ENCODE measurements at places on chromosomes 5 and 9. TPM values are rescaled to one million over a fixed set of nuclear protein-coding genes. Genes with fewer than 3 reads are reported as not detected.

C5 gene
- 0.79 TPM for polyA plus RNA-seq

CTXN3 gene
- not detected for polyA plus RNA-seq

PTGER4 gene
- polyA plus RNA-seq = 35.9 TPM

CD72 gene
- not detected for polyA plus RNA-seq

RASGRF2 gene
- polyA plus RNA-seq = 0.41 TPM

- DNase-seq = no peak
Observed at GRCh38 chr9:16363916-16364315, 506.6 kb downstream of the BNC2 start.

DNA sequence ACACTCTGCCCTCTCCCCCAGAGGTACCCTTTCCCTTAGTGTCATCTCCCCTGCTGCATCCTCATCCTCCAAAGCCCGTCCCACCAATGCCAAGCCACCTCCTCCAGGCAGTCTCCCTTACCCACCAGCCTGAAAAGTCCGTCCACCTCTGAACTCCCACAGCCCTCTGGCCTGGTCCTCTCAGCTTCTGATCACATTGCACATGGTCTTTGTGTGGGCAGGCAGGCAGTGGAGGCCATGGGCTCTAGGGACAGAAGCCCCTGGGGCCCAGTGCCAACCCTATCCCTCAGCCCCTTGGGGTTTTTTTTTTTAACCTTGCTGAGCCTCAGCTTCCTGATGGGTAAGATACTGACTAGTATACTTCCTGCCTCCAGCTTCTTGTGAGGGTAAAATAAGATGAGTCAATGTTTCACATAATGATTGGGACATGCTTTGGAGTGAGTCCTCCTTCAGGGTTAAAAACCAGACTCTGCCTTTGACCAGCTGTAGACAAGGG lies 19.4 kb downstream of the CSF1R start:
- DNase-seq = no peak

- peak; percentile 67 for DNase-seq
Observed at GRCh38 chr5:137442660-137443059, 56.5 kb downstream of the SPOCK1 start.

- DNase-seq = no peak
Observed at GRCh38 chr9:125258160-125258785, 3.4 kb upstream of the GAPVD1 start.

GRCh38 chr9:75053869-75054268 lies 25.8 kb upstream of the CARNMT1 start:
- DNase-seq = no peak

DNA sequence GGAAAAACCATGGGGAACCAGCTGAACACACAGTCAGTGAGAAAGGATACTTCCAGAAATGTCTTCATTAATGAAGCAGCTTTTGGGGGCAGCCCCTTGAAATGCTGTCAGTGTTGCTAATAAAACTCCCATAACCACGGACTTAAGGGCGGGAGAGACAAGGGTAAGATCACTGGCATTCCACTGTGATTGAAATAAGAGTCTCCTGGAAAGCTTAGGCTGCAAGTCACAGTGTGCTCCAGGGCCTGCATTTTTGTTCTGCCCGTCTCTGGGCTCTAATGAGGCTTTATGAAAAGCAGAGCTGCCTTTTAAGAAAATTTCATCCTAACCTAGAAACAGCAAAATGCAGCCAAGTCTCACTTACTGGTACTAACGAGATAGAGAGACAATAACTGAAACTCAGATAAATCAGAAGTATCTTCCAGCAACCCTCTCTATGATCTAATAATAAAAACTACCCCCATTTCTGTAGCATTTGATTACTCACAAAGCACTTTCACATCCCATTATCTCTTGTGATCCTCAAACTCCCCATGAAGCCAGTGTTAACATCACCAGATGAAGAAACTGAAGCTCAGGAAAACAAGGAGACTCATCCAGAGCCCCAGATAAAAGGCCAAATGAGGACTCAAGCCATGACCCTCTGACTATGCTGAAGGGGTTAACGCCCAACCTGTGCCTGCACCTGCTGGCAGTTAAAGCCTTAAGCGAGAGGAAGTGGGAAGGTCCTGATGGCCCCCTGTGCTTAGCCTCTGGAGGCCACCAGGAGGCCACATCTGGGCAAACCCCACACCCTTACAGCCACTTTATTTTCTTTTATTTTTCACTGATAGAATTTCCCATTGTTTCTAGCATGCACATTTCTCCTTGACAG lies 37.5 kb downstream of the SPOCK1 start:
- DNase-seq = no peak

- DNase-seq = no peak
Observed at GRCh38 chr5:17803971-17804370, 169.7 kb downstream of the TAF11L14 start.

- no peak for DNase-seq
Observed at GRCh38 chr5:103424026-103424425, 138.6 kb downstream of the NUDT12 start.

- DNase-seq = no peak
Observed at GRCh38 chr5:76617675-76618074, 5.5 kb downstream of the F2RL2 start.

DNA sequence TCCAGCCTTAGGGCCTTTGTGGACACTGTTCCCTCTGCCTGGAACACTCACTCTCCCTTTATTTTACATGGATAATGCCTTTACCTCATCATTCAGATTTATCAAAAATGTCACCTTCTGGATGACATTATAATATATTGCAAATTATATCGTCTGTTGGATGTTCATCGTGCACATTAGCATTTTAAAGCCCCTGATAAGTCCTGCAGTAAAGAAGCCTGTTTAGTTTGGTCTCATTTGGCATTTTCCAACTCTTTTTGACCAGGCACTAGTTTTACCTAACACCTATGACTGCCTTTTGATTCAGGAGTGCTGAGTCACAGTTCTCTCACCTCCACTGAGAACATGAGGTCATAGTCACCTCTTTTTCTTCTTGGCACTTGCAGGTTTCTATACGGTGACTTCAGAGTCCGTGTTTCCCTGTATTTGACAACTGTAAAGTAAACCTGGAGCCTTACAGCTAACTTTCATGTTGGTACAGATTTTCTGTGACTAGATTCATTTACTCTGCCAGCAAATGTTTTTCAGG lies 57.7 kb upstream of the STC2 start:
- DNase-seq = no peak

- no peak for DNase-seq
Observed at GRCh38 chr5:61339764-61340163, 7.7 kb downstream of the ZSWIM6 start.

- no peak for DNase-seq
Observed at GRCh38 chr5:90017239-90017638, 392.3 kb downstream of the CETN3 start.

- no peak for DNase-seq
Observed at GRCh38 chr9:136373300-136374182, at the start of gene CARD9. TSS of gene CARD9 (minus strand) at chr9:136373669. CDS start at chr9:136372078, 1,591 bp downstream.

GRCh38 chr5:119597728-119598298 lies 31.5 kb upstream of the FAM170A start:
- DNase-seq = no peak

DNA sequence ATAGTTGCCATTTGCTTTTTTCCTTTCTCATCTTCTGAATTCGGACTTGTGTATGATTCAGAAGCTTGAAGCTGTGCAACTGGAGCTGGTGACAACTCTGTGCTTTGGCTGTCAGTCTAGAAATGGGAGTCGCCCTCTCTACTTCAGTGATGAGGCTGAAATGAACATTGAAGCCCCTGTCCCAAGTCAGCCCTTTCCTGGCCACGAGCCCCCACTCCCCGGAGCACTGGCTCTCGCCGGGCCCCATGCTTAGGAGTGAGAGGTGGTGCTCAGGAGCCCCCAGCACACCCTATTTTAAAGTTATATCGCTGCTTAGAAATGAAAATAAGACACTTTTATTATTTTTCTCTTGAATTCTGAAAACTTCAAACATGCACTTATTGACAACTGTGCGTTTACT lies 66.0 kb downstream of the PSMB7 start:
- no peak for DNase-seq

DNA sequence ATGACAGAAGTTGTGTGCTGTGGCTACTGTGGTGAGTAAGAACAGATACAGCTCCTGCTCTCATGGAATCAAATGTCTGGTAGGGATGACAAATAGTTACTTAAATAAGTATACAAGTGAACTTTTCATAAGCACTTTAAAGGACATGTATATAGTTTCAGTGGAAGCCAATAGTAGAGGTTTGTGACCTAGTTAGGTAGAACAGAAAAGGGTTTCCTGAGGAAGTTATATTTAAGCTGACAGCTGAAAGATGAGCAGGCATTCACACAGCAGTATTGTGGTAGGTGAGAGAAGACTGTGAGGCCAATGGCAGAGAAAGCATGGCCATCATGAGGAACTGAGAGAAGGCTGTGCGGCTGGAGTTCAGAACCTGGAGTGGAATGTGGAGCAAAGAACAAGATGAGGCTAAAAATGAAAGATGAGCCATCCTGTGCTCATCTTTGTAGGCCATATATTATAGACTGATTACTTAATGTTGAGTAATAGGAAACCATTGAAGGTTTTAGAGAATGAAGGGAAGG lies 15.4 kb downstream of the FAM174A start:
- no peak for DNase-seq

- no peak for DNase-seq
Observed at GRCh38 chr5:178507151-178507932, 82.9 kb downstream of the COL23A1 start.

- DNase-seq = no peak
Observed at GRCh38 chr9:87650611-87651295, 75.2 kb upstream of the CTSL start.

GRCh38 chr5:5141625-5142525 lies 1.7 kb downstream of the ADAMTS16 start:
- peak; percentile 45 for DNase-seq

DNA sequence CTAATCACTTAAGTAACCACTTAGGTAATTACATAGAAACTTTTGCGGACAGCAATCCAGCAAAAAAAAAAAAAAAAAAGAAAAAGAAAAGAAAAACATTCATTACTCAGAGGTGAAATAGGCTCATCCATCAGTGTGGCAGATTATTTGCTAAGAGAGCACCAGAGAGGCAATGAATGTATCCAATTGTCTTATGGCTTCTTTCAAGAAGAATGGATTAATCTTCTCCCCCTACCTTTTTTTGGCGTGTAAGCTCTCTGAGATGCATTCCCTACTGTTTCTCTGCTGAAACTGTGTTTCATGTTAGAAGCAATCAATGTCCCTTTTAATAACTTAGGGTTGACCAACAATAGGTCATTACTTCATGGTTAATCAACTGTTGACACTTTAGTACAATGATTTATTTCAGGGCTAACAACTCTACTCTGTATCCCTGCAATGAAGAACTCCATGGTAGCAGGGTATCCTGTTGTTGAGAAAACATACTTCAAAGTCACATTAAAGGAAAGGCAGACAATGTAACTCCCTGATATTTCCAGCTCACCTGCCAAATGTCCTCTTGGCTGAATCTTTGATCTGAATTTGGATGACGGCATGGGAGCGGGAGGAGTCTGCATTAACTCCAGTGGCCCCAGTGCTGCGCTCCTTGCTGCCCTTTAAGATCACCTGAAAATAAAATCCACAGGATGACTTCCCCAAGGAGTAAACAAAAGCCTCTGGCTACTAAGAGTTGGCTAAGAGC lies 57.6 kb downstream of the KIF24 start:
- no peak for DNase-seq

GRCh38 chr5:7849681-7850394 lies 1.1 kb downstream of the CFAP90 start:
- DNase-seq = no peak

DNA sequence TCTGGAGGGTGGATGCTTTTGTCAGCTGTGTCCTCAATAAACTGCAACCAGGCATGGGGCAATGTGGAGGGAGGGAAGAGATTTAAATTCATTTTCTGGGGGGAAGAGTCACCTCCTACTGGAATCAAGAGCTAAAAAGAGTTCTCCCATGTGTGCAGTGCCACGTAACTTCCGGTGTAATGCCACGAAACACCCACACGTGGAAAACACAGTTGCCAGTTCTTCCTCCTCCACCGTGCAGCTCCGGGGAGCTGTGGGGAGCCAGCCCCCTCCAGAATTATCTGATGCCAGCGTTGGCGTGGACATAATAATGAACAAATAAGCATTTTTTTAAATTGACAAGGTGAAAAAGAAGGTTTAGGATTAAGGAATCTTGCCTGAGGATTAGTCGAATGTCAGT lies 32.1 kb upstream of the MED10 start:
- DNase-seq = no peak

DNA sequence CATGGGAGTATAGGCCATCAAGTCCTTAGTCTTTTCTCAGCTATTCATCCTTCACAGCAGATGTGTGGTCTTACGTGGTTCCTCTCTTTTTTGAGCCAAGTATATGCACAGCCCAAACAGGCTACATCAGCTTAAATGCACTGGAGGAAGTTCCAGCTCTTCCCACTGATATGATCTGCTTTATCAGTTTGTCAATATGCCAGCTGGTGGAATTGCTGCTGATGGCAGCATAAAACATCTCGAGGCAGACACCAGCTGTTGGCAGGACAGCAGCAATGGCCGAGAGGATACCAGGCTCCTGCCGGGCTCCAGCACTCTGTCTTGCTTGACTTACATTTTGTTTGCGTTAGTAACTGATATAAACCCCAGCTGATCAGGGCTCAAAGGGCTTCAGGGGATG lies 143.4 kb downstream of the TENT4A start:
- DNase-seq = no peak

DNA sequence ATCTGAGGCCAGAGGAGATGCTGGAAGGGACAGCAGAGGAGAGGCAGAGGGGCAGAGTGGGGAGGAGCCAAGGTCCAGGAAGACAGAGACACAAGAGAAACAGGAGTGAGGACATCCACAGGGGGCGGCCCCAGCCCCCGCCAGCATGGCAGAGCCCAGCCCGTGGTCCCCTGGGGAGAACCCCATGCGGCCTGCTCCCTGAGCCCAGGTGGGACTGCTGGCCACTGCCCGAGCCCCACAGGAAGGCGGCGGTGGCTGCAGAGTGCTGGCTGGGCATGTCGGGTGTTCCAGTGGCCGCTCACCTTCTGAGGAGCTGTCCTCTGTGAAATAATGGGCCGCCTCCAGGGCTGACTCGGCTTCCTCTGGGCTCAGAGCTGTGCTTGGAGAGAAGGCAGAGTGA lies 8.9 kb upstream of the MRNIP start:
- DNase-seq = no peak

- DNase-seq = no peak
Observed at GRCh38 chr5:179346401-179346800, 1.1 kb upstream of the ADAMTS2 start.

DNA sequence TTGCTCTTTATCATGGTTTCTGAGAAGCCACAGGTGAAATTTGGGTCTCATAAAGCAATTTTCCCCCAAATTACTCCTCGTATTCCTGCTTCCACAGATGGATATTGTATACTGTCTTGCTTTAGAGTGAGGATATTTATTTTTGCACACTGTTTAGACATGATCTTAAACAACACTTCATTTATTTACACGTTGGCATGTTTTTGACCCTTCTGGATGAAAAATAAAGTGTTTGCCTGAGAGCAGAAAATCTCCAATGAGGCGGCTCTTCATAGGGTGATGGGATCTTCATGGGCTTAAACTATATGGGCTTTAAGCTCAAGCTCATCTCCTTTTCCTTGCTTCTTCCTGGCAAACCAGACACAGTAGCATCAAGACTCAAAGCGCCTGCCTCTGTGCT lies 148.4 kb downstream of the MACROH2A1 start:
- no peak for DNase-seq

GRCh38 chr9:84754461-84754860 lies 84.9 kb downstream of the NTRK2 start:
- DNase-seq = no peak

All from endothelial cell of umbilical vein (primary cell).